ENCODE measurements at places on chromosomes 16 and 17.
A peak's percentile ranks its signal among the peaks of the same experiment; 100 is the strongest.

- DNase-seq = no peak
Observed at GRCh38 chr16:6190776-6191175, 1093.2 kb upstream of the EEF2KMT start.

DNA sequence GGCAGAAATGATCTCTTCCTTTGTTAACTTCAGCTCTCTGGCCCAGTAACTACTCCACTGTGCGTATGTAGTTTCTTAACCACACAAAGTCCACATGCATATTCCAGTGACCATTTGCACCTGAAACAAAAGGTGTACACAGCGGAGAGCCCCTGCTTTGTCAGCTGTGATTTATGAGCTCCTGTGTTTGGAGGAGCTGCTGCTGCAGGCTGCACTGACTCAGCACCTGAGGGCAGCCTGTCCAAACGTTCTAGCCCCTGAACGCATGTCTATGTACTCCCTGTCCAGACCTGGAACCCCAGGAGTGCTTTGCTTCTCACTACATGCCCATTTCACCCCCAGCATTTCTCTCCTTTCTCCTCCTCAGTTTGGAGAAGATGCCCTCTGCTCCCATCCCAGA lies 216.1 kb downstream of the ABCC12 start:
- DNase-seq = no peak

DNA sequence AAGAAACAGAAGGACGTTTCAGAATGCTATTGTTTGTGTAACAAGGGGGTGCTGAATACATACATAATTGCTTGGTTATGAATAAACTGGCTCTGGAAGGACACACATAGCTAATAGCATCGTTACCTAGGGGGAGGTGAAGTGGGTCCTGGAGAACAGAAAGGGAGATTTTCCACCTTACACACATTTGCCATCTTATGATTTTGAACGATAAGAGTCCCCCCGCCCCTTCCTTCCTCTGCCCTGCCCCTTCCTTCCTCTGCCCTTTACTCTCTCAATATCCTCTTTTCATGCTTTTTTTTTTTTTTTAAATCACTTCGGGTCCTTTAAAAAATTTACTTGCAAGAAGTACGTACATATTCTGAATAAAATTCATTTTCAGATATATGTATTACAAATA lies 902 bp upstream of the DHRS7B start:
- DNase-seq = no peak

- DNase-seq = no peak
Observed at GRCh38 chr17:30605523-30605922, 128.3 kb downstream of the GOSR1 start.

- no peak for DNase-seq
Observed at GRCh38 chr17:40443988-40444899, 994 bp downstream of the IGFBP4 start.

- no peak for DNase-seq
Observed at GRCh38 chr16:52727441-52727840, 180.5 kb upstream of the TOX3 start.

DNA sequence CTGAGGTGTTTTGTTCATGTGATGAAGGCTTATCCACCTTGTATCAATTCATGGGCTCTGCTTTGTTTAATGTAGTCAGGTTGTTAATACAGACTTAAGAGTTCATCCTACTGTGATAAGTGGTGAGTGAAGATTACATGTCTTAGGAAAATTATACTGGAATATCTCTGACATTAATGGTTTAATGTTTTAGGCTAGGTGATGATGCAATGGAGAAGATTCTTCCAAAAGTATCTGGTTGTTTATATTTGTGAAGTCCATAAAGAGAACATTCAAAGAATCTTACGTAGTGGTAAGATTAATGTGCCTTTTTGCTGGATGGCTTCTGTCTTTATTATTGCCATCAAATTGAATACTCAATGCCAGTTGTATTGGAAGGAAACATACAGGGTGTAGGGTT lies 236.4 kb downstream of the BCAS3 start:
- DNase-seq = no peak

DNA sequence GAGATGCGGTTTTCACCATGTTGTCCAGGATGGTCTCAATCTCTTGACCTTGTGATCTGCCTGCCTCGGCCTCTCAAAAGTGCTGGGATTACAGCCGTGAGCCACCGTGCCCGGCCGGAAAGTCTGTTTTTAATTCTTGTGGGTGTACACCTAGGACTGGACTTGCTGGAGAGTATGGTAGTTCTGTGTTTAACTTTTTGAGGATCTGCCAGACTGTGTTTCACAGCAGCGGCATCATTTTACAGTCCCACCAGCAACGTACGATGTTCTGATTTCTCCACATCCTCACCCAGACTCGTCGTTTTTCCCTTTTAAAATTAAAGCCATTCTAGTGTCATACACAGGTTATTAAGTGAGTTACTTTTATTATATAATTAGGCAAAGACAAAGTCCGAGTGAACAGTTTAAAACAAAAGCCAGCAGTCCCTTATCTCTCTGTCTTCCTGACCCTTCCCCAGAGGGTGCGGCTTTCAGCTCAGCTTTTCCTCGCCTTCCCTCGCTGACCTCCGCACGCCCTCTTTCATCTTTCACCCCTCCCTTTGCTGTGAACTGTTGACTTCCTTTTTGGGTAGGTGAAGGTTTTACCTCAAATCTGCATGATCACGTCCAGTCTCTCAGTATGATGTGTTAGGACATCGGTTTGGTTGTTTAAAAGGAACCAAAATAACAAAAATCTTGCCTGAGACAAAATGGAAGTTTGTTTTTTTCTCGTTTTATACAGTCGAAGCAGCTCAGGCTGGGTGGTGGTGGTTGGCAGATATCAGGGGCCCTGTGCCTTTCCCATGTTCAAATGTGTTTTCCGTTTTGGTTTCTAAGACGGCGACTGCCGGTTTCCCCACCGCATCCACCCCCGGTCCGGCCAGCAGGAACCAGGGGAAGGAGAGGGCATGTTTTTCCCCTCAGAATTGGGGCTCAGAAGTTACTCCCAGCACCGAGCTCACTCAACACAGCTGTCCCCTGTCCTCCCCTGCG lies 18.0 kb downstream of the FAM234A start:
- DNase-seq = no peak

GRCh38 chr16:62929593-62929992 lies 893.4 kb upstream of the CDH8 start:
- DNase-seq = no peak

GRCh38 chr17:52181782-52182181 lies 23.3 kb upstream of the CA10 start:
- DNase-seq = no peak

GRCh38 chr17:30571921-30572320 lies 94.7 kb downstream of the GOSR1 start:
- no peak for DNase-seq

DNA sequence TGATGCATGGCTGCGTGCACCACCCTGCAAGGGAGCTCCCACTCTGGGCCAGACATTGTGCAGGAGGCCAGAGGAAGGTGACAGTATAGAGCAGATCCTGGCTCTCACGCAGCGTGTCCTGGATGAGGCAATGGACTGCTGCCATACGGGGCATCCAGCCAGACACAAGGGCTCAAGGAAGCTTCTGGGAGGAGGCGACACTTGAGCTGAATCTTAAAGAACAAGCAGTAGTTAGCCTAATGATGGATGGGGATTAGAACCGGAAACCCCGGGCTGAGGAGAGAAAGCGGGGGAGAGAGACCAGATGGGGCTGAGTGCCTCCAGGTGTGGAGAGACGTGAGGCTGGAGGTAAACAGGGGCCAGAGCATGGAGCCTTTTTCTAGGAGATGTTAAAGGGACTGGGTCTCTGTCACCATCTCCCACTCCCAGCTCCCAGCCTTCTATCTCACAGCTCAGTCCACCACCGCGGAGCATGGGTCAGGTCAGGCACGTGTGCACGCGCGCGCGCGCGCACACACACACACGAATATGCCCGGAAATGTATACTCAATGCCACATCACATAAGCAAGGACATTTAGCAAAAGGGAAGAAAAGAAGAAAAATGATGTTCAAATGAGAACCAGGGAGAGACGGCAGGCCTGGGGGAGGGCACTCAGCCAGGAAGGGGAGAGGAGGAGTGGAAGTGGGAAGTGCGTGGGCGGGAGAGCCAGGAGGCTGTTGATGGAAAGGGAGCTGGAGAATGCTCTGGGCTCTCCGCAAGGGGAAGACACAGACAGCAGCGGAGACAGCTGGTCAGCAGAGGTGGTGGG lies 46.3 kb downstream of the CCDC42 start:
- DNase-seq = peak; percentile 89

DNA sequence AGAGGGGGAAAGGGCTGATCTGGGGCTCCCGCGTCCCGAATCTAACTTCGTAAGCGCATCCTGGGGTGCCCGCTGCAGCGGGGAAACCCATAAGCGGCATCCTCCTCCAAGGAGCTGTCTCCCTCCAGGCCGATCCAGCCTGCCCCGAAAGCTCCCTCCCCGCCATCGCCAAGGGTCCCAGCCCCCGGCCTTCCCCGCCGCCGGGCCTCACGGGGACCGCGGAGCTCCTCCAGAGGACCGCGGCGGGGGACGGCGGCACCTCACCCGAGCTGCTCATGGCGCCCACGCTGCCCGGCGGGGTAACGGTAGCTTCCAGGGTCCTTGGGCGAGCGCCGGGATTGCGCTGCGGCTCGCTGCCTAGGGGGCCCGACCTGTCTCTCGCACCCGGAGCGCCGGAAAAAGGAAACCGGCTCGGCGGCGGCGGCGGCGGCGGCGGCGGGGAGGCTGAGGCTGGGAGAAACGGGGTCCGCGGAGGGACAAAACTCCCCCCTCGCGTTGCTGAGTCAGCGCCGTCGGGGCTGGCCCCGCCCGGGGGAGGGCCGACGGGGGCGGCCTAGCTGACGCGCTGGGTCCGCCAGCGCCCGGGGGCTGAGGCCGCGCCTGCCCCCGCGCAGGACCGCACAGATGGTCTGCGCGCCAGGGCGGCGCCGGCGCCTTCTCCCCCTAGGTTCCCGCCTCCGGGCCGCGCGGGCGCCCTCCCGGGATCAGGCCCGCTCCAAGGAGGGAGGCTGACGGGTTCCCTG lies at the start of gene BLMH:
TSS of gene BLMH (minus strand) at position 402 of the 743 bp plus-strand sequence. CDS start at position 277, 125 bp downstream.
- DNase-seq = peak; percentile 84

DNA sequence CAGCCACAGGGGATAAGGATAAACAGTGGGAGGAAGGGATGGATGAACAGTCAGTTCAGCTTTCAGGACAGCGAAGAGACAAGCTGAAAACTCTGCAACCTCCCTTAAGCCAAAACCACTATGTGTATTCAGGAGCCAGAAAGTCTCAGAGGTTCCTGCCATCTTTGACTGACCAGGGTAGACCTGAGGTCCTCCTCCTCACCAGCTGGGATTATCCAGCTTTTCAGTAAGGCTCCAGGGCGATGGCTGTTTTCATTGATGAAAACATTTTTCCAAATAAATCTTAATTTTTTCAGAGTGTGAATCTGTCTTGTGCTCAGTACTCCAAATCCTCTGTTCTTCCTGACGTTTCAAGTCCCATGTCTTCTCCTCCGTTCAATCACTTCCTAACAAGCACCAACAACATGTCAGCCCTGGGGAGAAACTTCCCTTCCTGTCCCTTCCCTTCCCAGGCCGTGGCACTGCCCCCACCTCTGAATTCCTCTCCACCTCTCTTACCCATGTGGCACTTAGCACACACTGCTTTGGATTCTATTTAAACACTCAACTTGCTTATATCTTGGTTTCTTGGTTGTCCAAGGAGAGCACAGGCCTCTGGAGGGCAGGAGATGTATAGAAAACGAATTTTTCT lies 5.2 kb downstream of the HSDL1 start:
- DNase-seq = no peak

- DNase-seq = no peak
Observed at GRCh38 chr17:10574324-10574723, 24.9 kb upstream of the MYH2 start.

GRCh38 chr16:14399378-14400284 lies 230.4 kb downstream of the PARN start:
- peak; percentile 79 for DNase-seq

Data from fibroblast of upper back skin (primary cell).